ENCODE measurements at places on chromosomes 5 and 9.
A peak's percentile ranks its signal among the peaks of the same experiment; 100 is the strongest.

GRCh38 chr9:5111696-5112095, 73.7 kb downstream of the INSL6 start:
- DNase-seq, result no peak

DNA sequence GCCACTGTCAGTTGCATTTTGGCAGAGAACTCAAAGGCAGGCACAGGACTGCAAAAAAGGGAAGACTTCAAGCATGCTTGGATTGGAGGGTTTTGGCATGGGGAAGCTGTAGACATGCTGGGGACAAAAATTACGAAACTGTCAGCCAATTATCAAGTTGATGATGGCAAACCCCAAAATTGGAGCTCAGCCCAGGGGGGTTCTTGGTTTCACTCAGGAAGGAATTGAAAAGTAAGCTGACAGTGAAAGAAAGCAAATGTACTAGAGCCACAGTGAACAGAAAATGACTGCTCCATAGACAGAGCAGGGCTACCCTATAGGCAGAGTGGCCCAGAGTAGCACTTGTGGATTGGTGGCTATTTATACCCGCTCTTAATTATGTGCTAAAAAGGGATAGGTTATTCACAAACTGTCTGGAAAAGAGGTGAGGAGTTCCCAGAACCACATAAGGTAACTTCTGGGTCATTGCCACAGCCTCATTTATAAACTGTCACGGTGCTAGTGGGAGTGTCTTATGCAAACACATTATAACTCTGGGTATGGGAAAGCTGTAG, 14.6 kb upstream of the CFAP95 start:
- DNase-seq, result no peak

GRCh38 chr5:98902733-98903132, 26.1 kb downstream of the CHD1 start:
- DNase-seq, result no peak

DNA sequence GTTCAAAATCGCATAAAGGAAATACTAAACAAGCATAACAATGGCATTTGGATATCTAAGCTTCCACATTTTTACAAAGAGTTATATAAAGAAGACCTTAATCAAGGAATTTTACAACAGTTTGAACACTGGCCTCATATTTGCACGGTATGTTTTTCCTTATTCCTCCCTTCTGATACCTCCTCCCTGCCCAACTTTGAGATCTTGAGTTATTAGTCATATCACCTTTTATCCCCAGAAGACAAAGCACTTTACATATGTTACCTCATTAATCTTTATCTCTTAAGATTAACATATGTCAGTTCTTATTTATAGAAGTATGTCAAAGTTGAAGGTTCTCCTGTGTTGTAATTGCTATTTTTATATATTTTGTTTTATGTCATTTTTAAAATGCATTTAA, 29.8 kb downstream of the TDRD7 start:
- no peak for DNase-seq

- no peak for DNase-seq
Observed at GRCh38 chr5:74199436-74200210, 440.9 kb downstream of the ENC1 start.

DNA sequence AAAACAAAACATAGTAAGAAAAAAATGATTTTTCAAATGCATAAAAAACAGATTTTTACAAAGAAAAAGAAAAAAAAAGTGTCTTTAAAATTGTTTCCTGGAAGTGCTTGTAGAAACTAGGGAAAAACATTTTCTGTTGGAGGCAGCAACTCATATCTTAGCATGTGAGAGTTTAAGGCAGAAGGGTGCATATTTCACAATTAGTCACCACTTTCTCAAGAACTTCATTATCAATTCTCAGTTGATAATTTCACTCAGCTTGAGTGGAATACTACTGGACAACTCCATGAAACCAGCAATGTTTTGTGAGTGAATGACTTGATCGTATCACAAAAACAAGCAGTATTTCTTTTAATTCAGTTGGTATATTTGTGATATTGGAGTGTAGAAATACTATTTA, 508.3 kb upstream of the DAB2 start:
- DNase-seq, result no peak

- DNase-seq, result peak; percentile 62
Observed at GRCh38 chr5:124996023-124996763, 249.8 kb upstream of the ZNF608 start.

DNA sequence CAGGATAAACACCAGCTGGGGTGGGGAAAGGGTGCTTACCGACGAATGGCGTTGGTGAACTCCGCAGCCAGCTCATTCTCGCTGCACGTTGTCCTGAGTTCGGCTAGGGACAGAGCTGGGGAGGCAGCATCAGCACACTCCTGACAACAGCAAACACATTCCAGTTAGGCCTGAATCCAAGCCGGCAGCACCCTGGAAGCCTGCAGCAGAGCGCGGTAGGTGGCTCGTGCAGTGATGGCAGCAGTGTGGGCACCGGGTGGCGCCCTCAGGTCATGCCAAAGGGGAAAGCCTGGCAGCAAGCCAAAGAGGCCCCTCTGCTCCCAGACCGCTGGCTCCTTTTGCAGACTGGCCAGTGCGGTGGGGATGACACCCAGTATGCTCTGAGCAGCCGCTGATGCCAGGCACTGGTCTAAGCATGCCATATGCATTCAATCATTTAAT, 66.9 kb downstream of the DCP2 start:
- peak; percentile 75 for DNase-seq

GRCh38 chr5:117682416-117682815, 1107.8 kb upstream of the SEMA6A start:
- DNase-seq, result no peak

- peak; percentile 66 for DNase-seq
Observed at GRCh38 chr9:128392302-128393144, 21.3 kb downstream of the URM1 start.

GRCh38 chr5:95922798-95923197, 38.9 kb downstream of the ELL2 start:
- DNase-seq, result no peak

DNA sequence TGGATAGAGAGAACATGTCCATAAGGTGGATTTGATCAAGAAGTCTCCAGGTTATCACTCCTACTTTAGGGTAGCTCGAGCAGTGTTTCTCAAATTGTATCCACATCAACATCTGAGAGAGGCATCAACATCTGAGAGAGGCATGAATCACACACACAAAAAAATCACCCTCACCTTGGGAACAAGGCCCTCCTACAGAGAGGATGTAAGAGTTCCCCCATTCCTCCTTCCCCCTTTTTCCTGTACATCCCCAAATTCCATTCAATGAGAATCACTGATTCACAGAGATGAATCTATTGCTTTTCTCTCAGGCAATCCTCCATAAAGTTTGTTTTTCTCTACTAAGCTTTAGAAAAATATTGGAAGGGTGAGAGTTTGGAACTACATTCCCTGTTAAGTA, 233.4 kb upstream of the CDH6 start:
- peak; percentile 9 for DNase-seq

- DNase-seq, result no peak
Observed at GRCh38 chr5:68447136-68447929, 231.8 kb downstream of the PIK3R1 start.

DNA sequence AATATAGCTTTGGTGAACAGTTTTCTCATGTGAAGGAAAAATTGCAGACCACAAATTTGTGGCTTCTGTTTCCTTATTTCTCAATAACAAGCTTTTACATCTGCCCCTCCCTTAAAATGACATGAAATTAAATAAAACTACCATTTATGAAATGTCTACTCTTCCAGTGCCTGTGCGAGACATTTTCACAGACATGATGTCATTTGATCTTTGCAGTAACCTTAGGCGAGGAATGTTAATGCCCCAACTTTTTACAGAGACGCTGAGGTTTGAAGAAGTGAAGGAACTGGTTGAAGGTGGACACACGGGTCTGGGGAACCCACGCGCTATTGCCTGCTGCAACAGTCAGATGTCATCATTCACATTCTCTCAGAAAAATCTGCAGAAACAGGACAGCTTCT, 61.5 kb downstream of the OSTF1 start:
- no peak for DNase-seq

DNA sequence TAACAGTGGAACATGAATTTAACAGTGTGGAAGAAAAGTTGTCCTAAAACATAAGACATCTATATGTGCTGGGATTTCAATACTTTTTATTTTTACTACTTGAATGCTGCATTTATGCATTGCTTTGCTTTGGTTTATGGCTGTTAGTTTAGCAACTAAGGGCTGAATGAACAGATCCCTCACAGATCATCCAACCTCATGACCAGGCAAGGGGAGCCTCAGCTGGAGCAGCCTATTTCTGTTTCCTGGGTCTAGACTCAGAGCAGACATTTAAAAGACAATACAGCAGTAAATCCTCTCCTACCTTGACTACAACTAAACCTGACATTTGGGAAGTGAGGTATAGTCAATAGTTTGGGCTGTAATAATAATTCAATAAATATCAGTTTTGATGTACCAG, 163.3 kb downstream of the AUH start:
- no peak for DNase-seq

- DNase-seq, result peak; percentile 67
Observed at GRCh38 chr5:179858241-179858585, 404 bp downstream of the MRNIP start.

- DNase-seq, result no peak
Observed at GRCh38 chr9:97506306-97506705, 4.8 kb downstream of the TMOD1 start.

DNA sequence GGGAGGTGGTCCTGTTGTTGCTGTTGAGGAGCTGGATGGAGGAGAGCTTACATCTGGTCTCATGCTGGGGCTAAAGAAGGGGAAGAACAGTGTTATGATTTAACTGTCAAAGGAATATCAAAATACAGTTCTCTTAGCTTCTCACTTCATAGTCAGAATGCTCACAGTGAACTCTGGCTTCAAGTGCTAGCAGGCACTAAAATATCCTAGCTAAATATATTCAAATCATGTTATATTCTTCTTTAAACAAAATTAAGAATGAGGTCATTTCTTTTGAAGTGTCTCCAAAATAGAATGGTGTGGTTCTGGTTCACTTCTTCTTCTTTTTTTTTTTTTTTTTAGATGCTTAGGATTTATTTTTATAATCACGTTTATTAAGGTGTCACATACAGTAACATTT, 89.4 kb downstream of the NR3C1 start:
- DNase-seq, result no peak

DNA sequence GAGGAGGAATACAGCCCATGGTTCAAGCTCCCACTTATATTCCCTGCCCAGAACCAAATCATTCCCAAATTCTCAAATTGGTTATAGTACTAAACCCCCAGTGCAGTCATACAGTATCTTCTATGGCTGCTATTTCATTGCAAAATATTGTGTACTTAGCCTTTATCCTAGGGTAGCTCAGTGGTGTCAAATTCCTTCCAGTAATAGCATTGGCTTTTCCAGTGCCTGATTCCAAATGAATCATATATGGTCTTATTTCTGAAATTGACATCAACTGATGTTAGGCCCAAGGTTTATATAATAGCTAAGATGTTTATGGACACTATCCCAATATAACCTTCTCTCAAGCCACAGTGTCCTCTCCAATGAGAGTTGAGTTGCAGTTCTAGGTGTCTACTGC, 256.7 kb downstream of the NDUFS4 start:
- no peak for DNase-seq

GRCh38 chr5:59943452-59944113, 50.1 kb upstream of the PDE4D start:
- DNase-seq, result no peak

DNA sequence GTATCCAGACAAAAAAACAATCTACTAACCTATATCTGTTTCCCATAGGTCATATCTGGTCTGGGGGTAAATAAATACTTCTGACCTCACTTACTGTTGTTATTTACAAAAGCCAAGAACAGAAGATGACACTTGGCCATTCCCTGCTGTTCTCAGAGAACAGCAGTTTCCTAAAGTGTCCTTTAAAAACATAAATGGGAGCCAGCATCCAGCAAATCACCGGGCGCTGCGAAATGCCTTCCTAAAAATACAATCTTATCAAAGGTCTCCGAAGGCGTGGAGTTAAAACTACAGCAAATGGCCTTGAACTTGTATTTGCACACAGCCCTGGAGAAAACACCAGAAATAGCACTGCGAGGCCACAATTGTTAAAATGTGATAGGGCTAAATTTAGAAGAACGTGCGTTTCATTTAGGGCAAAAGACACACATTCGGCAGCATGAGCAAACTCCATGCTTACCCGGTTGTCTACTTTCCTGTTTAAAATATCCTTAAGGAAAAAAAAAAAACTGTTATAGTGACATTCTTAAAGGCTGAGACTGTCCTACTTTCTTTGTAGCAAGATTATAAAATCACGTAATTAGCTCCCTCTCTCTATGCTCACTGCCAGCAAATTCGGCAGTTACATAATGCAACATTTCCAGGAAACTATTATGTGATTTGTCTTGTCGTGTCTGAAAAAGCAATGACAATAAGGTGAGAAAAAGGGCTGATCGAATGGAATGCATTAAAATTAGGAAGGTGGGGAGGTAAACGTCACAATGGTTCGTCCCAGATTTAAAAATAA, 1.5 kb downstream of the NFIL3 start:
- no peak for DNase-seq

DNA sequence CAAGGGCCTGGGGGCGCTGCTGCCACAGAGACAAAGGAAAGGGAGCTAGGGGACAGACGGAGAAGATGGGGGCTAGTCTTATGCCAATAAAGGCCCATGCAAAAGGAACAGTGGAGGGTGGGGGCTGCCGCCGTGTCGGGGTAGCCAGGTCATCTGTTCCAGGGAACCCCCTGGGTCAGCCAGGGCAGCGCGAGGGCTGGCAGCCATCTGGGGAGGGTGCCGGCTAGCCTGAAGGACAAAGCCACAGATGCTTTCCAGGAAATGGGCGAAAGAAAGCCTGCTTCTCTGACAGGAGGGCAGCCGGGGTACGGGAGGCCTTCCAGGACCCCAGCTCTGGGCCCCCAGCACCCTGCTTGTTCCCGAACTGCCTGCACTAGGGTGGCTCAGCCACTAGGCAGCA, 1.6 kb upstream of the CARD9 start:
- no peak for DNase-seq

DNA sequence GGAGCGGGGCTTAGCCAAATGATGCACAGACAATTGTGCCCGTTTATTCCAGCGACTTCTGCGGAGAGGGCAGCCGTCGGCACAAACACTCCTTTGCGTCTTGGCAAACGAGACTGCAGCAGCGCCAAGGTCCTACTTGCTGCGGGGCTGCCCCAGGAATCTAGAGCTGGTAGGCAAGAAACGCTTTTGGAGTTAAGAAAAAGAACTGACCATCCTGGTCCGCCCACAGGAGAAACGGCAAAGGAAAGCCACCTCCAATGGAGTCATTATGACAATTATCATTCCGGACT, 2.3 kb downstream of the RXFP3 start:
- DNase-seq, result no peak

Data from GM23338 (cell line).